Uterine smooth muscle cell (primary cell): ENCODE measurements at places on chromosomes 7 and 10. TPM values are rescaled to one million over a fixed set of nuclear protein-coding genes. Genes with fewer than 3 reads are reported as not detected.

The PRR15 gene
- total RNA-seq: 0.22 and 0.87 TPM in 2 replicates

The GBX1 gene
- total RNA-seq: not detected in 2 replicates

The CRTAC1 gene
- total RNA-seq: not detected in 2 replicates

The GPER1 gene
- 3.0 and 4.5 TPM in 2 replicates for total RNA-seq

The PAX4 gene
- not detected in 2 replicates for total RNA-seq
